ENCODE measurements at places on chromosomes 4 and X. TPM values are rescaled to one million over a fixed set of nuclear protein-coding genes. Genes with fewer than 3 reads are reported as not detected.

MAGEA11 gene
- total RNA-seq, result not detected

RPS3A gene
- total RNA-seq, result 3,011 TPM

MMGT1 gene
- 31.6 TPM for total RNA-seq

DNA sequence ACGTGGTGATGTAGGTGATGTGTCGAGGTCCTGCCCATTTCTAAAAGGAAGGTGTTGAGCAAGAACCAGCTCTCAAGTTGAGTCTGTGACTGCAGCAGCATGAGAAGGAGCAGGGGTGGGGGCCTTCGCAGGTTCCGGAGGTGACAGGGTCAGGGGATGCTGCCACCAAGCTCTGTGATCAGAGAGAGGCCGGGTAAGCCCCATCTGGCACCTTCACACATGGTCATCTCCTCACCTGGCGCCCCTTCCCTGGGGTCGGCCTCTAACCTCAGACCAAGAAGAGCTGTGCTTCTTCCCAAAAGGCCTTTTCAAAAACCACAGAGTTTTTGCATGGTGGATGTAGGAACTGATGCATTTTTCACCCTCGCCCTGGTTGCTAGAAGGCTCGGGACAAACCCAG is 137.6 kb downstream of the CPZ start:
- no peak for DNase-seq

DNA sequence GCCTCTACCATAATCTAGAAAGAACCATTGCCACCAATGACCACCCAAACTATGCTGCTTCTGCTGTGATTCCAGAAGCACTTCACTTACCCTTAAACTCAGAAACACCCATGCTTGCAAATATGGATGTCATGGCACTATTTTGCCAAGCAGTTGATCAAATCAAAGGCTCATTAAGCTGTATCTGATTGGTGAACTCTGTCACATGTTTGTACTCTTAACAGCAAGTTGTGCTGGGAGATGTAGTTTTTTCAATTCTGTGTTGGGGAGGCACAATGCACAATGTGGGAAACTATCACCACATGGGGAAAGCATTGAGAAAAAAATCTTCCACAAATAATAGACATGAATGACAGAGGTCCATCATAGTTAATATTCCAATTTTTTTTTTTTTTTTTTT is 19.2 kb upstream of the SPCS3 start:
- no peak for DNase-seq

GRCh38 chrX:16239211-16239610 is 71.9 kb downstream of the MAGEB17 start:
- DNase-seq, result no peak

- no peak for DNase-seq
Measured at GRCh38 chrX:100931925-100932285, 3.2 kb upstream of the XKRX start.

GRCh38 chr4:48748949-48749596 is 31.0 kb downstream of the FRYL start:
- DNase-seq, result no peak

GRCh38 chrX:9342561-9343051 is 122.3 kb upstream of the TBL1X start:
- DNase-seq, result peak; percentile 58

All from tibial nerve (tissue), 4 donors.